ENCODE measurements at places on chromosomes 3 and 15.

- DNase-seq: no peak
These were observed 7.5 kb upstream of the NR1I2 start for GRCh38 chr3:119774444-119774843.

- no peak for DNase-seq
These were observed 4.4 kb upstream of the BAHD1 start for GRCh38 chr15:40436116-40436891.

DNA sequence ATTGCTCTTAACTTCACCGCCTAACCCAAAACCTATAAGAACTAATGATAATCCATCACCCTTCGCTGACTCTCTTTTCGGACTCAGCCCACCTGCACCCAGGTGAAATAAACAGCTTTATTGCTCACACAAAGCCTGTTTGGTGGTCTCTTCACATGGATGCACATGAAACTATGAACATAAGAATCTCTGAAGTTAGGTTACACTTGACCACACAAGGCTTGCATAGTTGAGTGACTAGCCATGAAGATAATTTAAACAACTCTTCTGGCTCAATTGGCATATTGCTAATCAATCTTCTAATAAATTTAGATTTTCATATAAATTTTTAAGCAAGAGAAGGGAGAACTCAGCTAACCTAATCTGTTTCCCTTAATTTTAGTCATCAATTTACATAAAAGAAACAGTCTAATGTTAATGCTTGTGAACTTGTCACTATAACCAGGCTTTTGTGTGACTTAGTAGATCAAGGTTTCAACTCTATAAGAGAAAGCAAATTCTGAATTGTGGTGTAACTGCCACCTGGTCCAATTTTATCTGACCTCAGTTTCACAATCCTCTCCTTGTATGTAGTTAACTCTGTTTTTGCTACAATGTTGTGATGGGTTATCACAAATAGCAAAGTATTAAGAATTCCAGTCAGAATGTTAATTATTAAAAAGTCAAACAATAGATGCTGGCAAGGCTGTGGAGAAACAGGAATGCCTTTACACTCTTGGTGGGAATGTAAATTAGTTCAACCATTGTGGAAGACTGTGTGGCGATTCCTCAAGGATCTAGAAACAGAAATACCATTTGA lies 82.0 kb downstream of the HHLA2 start:
- DNase-seq: no peak

DNA sequence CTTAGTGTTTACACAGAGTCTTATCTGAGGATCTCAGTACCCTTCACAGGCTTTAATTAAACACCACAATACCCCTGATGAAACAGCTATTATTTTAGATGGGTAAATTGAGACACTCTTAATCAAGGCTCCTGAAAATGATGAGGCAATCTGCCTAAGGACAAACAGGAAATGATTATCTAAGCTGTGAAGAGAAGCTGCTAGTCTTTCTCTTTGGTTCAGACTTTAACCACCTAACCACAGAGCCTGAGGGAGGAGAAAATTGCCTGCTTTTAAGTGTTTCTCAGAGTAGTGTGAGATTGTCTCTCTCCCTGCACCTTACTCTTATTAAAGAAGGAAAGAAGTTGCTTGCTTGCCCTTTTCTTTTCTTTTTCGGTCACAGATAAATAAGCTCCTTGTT lies 364.3 kb upstream of the ADAMTS9 start:
- no peak for DNase-seq

DNA sequence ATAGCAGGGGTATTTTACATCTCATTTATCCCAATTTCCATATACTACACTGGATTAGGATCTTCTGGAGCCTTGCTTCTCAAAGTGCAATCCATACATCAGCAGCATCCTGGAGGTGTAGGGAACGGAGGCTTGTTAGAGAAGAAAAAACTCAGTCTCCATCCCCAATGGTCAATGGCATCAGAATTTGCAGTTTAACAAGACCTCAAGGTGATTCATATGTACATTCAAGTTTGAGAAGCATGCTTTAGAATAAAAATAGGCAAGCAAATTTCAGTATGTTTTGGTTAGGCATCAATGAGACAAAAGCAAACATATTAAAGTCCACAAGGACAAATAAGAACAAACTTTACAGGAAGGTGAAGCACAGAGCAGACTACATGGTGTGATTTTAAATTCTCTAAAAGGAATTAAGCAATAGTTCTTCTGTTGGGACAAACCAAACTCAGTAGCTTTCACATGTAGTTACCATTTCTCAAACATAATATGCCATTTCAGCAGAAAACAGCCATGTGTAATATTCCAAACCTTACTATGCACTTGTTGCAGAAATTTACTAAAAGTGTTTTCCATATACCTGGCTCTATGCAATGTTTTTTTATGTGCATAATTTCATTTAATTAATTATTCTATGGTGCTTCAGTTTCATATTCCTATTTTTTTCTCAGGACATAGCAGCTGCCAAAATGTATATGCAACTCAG lies 360.3 kb upstream of the NECTIN3 start:
- no peak for DNase-seq

- DNase-seq: no peak
These were observed 206.9 kb downstream of the ZNF385D start for GRCh38 chr3:21544076-21544462.

- no peak for DNase-seq
These were observed 103.8 kb downstream of the WDR76 start for GRCh38 chr15:43930556-43930955.

DNA sequence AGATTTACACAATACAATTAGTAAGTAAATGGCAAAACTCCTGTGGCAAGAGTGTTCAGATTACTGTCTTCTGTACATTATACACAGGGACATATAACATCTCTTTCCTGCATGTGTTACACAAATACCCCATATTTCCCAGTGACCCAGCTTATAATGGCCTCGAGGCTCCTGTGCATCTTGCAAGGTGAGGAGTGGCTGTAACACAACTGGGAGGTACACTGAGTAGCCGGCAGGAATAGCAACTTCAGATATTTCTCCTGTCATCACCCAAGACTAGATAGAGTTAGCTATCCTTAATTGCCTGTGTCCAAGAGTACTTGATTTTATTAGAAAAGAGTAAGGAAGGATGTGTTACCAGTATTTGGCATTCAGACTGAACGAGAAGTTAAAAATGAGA lies 5.6 kb downstream of the GMPS start:
- DNase-seq: no peak

- no peak for DNase-seq
These were observed 18.0 kb downstream of the ZDHHC3 start for GRCh38 chr3:44957986-44958385.

DNA sequence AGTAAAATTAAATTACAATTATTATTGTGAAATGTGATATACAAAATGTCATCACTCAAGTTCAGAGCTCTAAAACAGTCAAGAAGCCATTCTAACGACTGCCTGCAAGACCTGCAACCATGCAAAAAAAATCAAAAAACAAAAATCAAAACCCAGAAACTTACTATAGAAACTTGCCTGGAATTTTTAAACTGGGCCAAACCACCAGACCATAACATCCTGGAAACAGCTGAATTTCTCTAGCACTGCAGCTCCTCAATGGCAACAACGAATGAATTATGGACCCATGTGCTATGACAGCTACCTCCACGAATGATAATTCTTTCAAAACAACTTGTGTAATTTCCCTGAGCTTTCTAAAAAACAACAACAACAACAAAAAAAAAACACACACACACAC lies 130.0 kb upstream of the KCNMB2 start:
- DNase-seq: no peak

- no peak for DNase-seq
These were observed 49.4 kb upstream of the UBE2E1 start for GRCh38 chr3:23756206-23756840.

DNA sequence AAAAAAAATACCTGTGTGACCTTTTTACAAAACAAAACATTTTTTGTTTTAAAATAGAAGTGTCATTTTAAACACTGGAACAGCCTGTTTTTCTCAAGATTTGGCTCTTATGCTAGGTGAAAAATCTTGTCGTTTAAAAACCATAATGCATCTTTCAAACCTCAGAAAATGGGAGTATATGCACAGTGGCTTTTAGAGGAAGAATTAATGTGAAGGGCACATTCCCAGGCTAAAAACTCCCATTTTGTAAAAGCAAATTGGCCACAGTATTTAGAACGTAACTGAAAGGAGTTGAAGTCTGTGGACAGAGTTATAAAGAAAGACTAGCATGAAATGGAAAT lies 190.0 kb downstream of the OSBPL10 start:
- DNase-seq: no peak

GRCh38 chr3:113243071-113243470 lies 31.7 kb downstream of the BOC start:
- no peak for DNase-seq

GRCh38 chr3:101128001-101128400 lies 134.8 kb upstream of the ABI3BP start:
- no peak for DNase-seq

DNA sequence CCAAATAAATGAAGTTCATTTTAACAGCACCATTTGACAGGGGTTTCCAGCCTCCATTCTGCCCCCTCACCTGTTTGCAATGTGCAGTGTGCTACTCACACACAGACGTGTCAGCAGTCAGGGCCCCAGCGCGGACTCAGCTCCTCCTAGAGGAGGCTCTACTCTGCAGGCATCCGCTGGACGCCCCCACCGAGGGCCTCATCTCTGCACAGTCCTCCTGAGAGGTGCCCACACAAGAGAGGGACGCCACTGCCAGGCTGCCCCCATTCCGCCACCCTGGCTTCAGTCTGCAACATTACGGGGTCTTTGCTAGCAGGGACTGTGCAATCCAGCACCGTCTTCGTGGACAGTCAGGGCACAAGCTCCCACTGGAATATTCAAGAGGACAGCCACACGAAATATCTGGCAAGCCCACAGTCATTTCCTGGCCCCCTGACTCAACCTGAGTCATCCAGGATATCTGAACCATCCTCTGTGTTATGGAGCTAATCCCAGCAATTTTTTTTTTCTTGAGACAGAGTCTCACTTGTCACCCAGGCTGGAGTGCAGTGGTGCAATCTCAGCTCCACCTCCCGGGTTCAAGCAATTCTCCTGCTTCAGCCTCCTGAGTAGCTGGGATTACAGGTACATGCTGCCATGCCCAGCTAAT lies 255.0 kb downstream of the OCA2 start:
- DNase-seq: no peak

GRCh38 chr3:23474580-23475357 lies 271.6 kb downstream of the UBE2E2 start:
- DNase-seq: no peak

DNA sequence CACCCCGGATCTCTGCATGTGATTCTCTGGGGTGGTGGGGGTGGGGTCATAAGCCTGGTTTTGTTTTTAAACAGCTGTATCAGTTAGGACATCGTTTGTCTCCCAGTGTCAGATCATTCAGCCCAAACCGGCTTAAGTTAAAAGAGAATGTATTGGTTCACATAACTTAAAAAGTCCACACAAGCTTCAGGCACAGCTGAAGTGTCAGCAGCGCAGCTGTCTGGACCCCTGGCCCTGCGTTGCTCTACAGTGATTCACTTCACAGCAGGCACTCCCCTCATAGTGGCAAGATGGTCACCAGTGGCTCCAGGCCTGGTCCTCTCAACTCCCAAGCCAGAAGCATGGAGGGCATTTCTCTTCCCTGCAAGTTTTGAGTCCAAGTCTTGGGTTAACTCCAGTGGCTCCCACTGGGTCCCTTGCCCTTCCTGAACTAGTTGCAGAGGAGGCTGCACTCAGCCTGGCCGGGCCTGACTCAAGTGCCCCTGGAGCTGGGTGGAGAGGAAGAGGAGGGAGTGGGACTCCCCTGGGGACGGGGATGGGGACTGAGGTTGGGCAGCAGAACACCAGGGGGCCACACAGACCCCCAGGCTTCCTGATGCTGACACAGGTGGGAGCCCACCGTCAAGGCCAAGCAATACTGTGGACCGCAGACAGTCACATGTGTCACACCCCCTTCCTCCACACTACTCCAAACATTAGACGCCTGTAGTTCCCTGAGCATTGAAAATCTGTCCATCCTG lies 28.9 kb upstream of the GP9 start:
- no peak for DNase-seq

- no peak for DNase-seq
These were observed 83.2 kb upstream of the PLSCR4 start for GRCh38 chr3:146334151-146334550.

GRCh38 chr3:32048487-32049182 lies 57.8 kb upstream of the GPD1L start:
- DNase-seq: no peak

DNA sequence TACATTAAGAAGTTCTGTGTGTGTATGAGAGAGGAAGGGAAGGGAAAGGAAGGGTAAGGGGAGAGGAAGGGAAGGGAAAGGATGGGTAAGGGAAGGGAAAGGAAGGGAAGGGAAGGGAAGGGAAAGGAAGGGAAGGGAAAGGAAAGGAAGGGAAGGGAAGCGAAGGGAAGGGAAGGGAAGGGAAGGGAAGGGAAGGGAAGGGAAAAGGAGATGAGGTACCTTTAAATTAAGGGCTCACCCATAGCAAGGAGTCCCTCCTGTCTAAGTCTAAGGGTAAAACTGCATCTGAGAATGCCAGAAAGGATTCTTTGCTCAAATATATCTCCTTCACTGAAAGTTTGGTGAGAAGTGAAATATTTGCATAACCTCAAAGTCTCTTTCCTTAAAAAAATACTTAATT lies 572.1 kb upstream of the ADAMTS9 start:
- no peak for DNase-seq

- no peak for DNase-seq
These were observed 180.3 kb downstream of the SYNPR start for GRCh38 chr3:63458405-63458804.

DNA sequence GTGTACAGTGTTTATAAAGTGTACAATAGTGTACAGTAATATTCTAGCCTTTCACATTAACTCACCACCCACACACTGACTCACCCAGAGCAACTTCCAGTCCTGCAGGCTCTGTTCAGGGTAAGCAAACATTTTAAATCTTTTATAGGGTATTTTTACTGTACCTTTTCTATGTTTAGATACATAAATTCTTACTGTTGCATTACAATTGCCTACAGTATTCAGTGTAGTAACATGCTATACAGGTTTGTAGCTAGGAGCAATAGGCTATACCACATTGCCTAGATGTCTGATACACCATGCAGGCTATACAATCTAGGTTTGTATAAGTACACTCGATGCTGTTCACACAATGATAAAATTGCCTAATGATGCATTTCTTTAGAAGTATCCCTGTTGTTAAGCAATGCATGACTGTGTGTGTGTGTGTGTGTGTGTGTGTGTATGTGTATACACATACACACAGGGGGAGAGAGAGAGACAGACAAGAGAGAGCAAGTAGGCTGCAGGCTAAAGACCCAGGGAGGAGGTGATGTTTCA lies 72.5 kb upstream of the PRR23C start:
- DNase-seq: no peak

- no peak for DNase-seq
These were observed 528.4 kb downstream of the OCA2 start for GRCh38 chr15:27570746-27571145.

DNA sequence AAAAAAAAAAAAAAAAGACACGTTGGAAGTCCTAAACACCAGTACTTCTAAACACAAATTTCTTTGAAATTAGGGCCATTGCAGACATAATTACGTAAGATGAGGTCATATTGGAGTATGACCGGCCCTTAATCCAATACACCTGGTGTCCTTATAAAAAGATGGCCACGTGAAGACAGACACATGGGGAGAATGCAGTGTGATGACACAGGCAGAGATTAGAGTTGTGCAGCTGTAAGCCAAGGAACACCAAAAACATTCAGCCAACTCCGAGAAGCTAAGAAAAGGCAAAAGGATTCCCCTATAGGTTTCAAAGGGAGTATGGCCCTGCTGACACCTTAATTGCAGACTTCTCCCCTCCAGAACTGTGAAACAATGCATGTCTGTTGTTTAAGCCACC lies 379.0 kb upstream of the PDZRN3 start:
- DNase-seq: no peak

Data from left renal pelvis (tissue), 4 donors.